ENCODE measurements at places on chromosomes 6 and 20. TPM values are rescaled to one million over a fixed set of nuclear protein-coding genes. Genes with fewer than 3 reads are reported as not detected.

Gene LAMA4
- total RNA-seq, result 569 TPM

Gene GUCA1A
- total RNA-seq, result not detected

Gene BPIFB1
- not detected for total RNA-seq

Gene SLC18B1
- 6.3 TPM for total RNA-seq

Gene ENPP1
- 5.6 TPM for total RNA-seq

Gene MAK
- total RNA-seq, result not detected

Gene COL11A2
- total RNA-seq, result 0.16 TPM

Gene BEND6
- total RNA-seq, result 13.1 TPM

Gene DSP
- 0.16 TPM for total RNA-seq

Gene PROCR
- 125 TPM for total RNA-seq

Gene KIF6
- 0.16 TPM for total RNA-seq

Gene PREP
- total RNA-seq, result 16.1 TPM

Gene FOXS1
- not detected for total RNA-seq

Gene FOXP4
- 1.1 TPM for total RNA-seq

Gene MYCT1
- total RNA-seq, result not detected

Gene OR2J3
- total RNA-seq, result not detected

Gene PDE10A
- 1.3 TPM for total RNA-seq

All from bronchial smooth muscle cell (primary cell).